ENCODE measurements at places on chromosomes 1 and 21. TPM values are rescaled to one million over a fixed set of nuclear protein-coding genes. Genes with fewer than 3 reads are reported as not detected.
A peak's percentile ranks its signal among the peaks of the same experiment; 100 is the strongest.

DNA sequence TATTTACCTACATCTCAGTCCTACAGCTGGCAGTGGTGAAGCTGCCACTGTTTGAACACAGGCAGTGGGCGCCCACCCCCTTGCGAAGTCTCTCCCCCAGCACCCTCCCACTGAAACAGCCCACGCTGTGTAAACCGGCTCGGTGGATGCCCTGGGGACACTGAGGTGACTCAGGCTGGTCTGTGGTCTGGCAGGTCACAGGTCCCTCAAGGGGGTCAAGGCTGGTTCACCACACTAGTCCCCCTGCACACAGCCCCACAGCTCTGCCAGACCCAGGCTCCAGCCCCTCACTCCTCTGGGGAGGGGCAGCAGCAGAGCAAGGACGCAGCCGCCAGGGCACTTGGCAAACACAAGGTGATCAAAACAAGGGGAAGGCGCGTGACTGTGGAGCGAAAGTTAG lies 7.6 kb downstream of the CHD5 start:
- DNase-seq, result no peak

DNA sequence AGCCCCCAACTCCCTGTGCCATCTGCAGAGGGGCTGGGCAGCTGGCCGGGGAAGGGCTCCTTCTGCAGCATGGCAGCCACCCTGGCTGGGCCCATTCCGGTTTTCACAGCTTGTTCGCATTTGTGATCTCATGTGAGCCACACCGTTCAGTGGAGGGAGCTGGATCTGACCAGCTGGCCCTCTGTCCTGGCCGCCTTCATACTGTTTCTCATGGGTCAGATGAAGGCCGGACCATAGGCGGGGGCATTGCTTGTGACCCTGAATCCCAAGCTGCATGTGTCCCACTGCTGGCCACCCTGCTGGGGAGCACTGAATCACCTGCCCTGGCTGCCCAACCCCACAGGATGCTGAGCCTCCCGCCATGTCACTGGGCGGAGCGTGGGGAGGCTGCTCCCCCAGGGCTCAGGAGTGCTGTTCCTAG lies 36.4 kb upstream of the PRSS38 start:
- no peak for DNase-seq

- peak; percentile 17 for DNase-seq
Measured at GRCh38 chr1:17696417-17697301, 58.5 kb upstream of the ACTL8 start.

- no peak for DNase-seq
Measured at GRCh38 chr1:173406783-173407230, 70.3 kb upstream of the PRDX6 start.

- no peak for DNase-seq
Measured at GRCh38 chr21:28216976-28217523, 775.6 kb downstream of the LTN1 start.

- DNase-seq, result no peak
Measured at GRCh38 chr1:173856903-173857302, 10.9 kb downstream of the GAS5 start.

DNA sequence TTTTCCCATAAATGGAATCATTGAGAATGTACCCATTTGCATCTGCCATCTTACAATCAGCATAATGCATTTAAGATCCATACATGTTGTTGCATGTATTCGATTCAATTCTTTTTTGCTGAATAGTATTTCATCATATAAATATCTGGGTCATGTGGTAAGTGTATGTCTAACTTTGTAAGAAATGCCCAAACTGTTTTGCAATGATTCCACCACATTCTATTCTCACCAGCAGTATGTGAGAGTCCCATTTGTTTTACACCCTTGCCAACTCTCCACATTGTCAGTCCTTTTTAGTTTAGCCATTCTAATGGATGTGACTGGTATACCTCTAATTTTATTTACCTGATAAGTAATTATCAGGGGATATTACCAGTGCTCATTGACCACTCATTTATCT lies 115.8 kb upstream of the PBX1 start:
- no peak for DNase-seq

DNA sequence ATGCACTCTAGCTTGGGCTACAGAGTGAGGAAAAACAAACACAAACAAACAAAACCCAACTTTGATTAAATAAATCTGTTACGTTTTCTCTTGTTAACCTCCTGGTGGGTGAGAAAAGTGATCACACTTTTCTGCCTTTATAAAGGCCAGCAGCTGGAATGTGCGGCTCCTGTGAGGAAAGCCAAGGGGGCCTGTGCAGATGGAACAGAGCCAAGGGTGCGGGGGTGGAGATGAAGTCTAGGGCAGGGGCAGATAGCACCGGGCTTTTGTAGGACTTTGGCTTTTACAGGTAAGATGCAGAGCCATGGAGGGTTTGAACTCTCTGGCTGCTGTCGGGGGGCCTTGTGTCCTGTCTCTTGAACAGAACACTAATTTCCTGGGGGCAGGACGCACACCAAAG lies 40.7 kb upstream of the GPR37L1 start:
- no peak for DNase-seq

DNA sequence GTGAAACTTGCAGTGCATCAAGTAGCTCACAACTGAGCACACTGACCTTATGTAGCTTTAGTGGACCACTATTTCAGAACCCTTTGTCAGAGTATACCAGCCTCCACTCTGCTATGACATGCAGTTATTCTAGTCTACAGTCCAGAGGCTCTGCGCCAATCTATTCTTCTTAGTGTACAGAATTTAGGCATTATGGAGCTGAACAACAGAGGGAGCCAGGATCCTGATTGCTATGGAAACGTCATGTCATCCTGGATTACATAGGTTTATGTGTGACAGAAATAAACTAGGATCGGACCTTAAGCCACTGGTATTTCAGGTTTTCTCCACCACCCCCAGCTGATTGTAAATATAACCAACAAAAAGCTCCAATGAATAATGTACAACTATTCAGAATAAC lies 48.1 kb upstream of the EEIG2 start:
- no peak for DNase-seq

DNA sequence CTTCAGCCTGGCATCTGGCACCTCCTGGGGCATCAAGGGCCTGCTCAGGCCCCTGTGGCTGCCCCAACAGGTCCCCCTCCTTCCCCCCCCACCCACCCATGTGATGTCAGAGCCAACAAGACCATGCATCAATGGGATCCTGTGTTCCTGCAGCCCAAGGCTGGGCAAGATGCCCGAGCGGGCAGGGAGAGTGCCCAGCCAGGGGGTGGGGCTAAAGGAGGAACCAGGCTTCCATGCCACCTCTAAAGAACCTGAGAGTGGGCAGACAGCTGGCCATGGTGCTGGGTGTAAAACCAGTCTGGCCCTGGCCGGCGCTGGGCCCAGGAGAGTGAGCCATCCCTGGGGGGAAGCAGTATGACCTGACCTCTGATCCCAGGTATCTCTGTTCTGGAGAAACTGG lies 7.6 kb downstream of the COL16A1 start:
- DNase-seq, result no peak

GRCh38 chr1:51303751-51304251 lies 26.6 kb downstream of the TTC39A start:
- DNase-seq, result no peak

DNA sequence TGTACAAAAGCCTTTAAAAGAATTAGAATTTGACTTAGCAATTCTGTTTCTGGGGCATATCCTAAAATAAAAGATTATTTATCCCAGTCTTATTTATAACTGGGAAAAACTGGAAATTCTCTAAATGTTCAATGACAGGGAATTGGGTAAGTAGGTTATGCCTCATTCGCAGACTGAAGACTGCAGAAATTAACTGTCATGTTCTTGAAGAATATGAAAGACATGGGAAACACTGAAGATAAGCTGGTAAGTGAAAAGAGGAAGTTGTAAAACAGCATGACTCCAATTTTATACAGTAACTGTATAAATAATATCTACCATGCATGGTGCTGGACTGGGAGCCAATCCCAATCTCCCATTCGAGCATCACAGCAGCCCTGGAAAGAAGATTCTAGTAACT lies 50.6 kb upstream of the SLC2A1 start:
- no peak for DNase-seq

GRCh38 chr1:36829066-36829465 lies 205.2 kb downstream of the GRIK3 start:
- no peak for DNase-seq

DNA sequence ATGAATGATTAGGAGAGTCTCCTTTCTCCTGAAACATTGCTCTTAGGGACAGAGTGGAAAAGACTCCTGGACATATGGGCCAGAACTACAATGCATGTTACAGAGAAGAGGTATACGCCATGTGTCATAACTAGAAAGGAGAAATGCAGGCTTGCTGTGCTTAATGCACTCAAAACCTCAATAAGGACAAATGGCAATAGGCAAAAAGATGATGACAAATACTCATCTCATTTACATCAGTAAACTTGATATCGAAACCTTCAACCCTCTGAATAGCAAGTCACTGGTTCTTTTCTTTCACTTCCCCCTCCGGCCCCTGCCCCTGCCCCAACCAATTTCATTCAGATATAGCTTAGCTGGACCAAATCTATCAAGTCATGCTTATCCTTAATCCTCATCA lies 1.9 kb upstream of the GPR88 start:
- no peak for DNase-seq

- DNase-seq, result no peak
Measured at GRCh38 chr1:147781056-147781471, 20.7 kb upstream of the GJA5 start.

DNA sequence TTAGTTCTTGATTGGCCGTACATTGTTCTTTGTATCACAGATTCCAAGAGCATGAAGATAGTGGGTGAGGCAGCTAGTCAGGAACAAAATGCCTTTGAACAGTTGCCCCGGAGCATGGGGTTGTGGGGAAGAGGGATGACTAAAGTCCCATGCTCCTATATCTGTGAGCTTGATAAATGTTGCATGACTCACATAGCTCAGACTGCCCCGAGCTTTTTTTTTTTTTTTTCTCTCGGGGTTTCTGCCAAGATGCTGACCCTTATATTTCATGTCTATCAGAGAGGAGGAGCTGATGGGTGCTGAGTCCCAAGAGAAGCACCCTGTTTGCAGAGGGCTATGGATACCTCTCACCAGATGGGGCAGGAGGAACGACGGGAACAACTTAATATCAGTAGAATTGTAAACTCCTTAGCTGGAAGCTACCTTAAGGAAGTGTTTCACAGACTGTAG lies 40.6 kb downstream of the SRRM1 start:
- DNase-seq, result no peak

PTGER3 gene
- 1.2 TPM for total RNA-seq

KCNH1 gene
- 0.38 TPM for total RNA-seq

JMJD4 gene
- 13.0 TPM for total RNA-seq

LCE4A gene
- not detected for total RNA-seq

CLEC20A gene
- not detected for total RNA-seq

OVAAL gene
- total RNA-seq, result not detected

FCMR gene
- total RNA-seq, result not detected

Data from H1 (cell line).